Activated CD4-positive, alpha-beta T cell treated with anti-CD3 and anti-CD28 coated beads for 36 hours (primary cell): ENCODE measurements at places on chromosomes 4 and X.

DNA sequence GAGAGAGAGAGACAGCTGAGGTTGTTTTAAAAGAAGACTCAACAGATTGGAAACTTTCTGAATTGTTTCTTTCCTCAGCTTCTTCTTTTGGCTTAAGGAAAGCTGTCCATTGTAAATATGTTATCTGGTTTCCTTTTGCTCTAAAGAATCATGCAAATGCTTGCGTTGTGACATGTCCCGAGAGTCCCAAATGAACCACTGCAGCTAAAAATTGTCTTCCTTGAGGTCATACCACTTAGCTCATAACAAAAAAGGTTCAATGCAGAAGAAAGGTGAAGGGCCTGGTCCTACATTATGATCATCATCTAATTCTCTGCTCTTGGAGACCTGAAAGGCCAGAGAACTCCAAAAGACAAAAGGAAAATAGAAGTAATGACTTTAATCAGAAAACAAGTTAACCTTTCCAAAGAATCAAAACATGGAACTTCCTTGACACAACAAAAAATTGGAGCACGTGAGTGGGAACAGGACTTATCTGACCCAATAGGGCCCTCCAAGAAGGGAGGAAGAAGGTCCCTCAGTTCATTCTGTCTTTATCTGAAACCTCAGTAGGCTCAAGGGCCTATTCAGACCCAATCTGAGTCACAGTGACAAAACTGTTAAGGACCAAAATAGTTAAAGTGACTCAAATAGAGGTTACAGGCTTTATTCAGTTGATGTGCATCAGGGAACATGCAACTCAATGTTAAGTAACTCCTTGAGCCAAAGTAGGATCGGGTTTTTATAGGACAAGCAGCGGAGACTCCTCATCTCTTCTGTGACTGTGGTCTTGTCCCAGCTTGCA lies 14.7 kb upstream of the VSIG1 start:
- DNase-seq: no peak

DNA sequence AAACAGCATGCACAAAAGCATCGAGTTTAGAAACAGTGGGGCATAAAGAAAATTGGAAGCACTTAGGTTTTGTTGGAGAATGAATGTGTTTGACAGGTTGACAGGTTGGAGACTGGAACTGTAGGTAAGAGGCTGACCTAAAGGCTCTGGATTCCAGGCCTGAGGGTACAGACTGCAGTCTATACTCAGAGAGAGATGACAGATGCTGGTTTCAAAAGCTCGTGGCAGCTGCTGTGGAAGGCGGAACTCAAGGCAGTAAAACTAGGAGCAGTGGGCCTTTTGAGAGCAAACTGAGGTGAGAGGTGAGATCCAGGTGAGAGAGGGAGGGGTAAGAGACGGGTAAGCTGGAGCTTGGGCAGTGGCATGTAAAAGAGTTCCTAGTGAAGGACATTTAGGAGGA lies 415.2 kb downstream of the TRIML1 start:
- DNase-seq: no peak

DNA sequence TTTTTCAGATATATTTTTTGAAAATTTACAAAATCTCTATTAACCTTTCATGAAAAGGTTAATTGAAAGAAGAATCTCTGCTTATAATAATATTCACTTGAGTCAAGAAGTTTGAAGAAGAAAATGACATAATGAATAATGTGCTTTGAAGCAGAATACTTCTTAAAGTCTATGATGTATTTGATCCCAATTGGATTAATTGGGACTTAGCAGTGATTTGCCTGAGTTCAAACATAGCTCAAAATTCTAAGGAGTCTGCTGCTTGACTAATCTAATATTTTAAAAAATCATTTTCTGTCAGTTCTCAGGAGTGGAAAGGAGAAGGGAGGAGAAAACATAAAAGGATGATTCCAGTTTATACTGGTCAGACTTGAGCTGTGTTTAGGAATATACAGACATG lies 1150.4 kb upstream of the INTU start:
- DNase-seq: no peak

DNA sequence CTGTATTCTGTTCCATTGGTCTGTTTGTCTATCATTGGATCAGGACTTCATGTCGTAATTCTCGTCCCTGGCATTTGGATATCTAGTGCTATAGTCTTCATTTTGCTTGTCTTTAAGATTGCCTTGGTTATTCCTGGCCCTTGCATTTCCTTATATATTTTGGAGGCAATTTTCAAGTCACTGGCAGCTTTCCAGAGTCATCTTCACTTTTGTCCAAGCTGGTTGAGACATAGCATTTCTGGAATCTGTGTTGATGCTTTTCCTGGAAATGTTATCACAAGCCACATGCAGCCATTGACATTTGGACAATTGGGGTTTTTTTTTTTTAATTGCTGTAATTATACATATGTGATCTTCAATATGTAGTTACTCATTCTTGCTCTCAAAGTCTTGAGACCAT lies 45.2 kb upstream of the HGFAC start:
- DNase-seq: no peak

GRCh38 chrX:143634663-143635455 lies 1.0 kb downstream of the SLITRK4 start:
- no peak for DNase-seq

DNA sequence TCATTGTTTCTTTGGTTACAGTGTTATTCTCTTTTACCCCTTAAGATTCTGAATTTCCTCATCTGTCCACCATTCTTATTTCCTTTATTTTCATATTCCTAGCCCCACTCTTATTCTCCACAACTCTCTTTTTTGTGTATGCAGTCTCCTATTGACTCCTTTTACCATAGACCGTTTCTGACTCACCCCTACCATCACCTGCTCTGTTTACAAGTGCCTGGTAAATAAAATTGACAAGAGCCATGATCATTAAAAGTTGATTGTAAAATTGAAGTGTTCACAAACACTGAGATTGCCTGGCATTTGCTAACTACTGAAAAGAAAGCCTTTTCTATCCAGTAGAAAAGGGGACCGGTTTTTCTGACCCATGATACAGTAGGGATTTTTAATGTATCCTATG lies 54.4 kb downstream of the MRPL1 start:
- DNase-seq: no peak

DNA sequence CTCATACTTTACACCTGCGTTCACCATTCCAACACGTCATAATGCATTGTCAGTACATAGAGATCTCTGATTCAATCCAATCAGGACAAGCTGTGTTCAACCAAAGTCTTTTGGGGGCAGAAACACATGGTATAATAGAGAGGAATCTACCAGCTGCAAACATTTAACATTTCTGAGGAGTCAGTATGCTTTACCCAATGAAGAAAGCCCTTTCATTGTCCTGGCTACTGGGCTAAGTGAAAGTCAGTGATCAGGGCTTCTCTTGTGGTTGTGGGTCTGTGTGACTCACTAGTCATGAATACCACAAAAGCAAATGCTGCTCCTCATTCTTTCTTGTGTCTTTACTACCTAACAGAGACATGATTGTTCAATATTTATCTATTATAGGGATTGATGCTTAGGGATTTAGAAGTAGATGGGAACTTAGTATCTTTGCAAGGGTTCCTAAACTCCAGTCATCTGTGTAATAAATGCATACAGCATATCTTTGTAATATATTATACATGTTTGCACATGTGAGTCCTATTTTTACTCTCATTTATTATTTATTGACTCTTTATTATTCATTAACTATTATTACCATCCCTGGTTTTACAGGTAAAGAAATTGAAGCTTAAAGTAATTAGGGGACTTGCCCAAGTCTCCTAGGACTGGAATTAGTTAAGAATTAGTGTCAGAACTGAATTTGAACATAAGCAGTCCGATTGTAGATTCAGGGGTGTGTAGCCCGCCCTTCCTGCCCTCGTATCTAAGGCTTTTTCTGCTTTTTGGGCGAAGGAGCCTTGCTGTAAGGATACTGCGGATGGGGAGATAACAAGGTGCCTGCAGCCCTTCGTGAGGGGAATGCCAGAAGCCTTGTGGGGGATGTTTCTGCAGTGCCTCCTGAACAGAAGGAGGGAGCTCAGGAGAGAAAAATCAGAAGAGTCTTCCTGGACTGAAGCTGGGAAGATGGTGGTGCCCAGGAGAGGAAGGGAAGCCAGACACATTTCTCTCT lies 353.1 kb upstream of the BOD1L1 start:
- peak; percentile 19 for DNase-seq

- DNase-seq: no peak
Observed at GRCh38 chr4:120314969-120315368, 248.3 kb upstream of the MAD2L1 start.

GRCh38 chr4:18039113-18039512 lies 17.6 kb upstream of the LCORL start:
- no peak for DNase-seq

GRCh38 chrX:148611993-148612392 lies 111.6 kb downstream of the AFF2 start:
- no peak for DNase-seq

DNA sequence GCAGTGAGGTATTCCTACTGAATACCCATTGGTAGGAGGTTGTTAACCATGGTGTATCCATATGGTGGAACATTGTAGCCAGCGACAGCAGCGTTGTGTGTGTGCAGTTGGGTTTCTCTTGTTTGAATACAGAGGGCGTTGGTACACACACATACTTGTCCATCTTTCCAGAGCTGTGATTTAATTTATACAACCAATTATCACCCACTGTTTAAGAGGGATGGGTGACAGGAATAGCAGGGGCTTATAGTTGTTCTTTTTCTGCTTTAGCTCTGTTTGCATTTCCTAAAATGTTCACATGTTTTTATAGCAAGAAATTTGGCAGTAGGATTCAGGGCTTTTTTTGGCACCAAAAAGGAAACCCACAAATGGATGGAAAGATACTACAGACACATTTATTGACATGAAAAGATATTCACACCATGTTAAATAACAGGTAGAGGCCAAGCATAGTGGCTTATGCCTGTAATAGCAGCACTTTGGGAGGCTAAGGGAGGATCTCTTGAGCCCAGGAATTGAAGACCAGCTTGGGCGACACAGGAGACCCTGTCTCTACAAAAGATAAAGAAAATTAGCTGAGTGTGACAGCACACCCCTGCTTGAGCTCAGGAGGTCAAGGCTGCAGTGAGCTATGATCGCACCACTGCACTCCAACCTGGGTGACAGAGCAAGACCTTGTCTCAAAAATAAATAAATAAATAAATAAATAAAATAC lies 60.6 kb downstream of the TNIP2 start:
- DNase-seq: no peak

- no peak for DNase-seq
Observed at GRCh38 chrX:11913001-11913400, 155.0 kb downstream of the MSL3 start.

- DNase-seq: peak; percentile 83
Observed at GRCh38 chr4:74932832-74933561, at the start of gene PARM1. TSS of gene PARM1 (plus strand) at chr4:74933116. CDS start at chr4:74933328, 212 bp downstream.

- DNase-seq: no peak
Observed at GRCh38 chr4:87567191-87567590, 38.0 kb upstream of the SPARCL1 start.

DNA sequence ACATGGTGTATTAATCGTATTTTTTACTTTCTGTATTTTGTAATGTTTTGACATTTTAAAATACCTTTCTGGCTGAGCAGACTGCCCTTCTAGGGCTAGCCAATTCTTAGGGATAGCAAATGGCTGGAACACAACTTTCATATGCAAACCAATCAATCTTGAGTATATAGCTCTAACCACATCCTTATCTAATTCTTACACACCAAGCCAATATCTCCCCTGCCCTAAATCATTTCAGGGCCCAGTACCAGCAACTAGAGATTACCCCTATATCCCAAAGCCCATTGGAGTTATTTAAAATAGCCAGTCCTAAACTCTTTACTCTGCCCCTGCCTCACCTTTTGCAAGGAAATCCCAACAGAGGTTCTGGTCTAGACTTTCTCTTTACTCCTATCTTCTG lies 58.3 kb downstream of the INTS12 start:
- DNase-seq: no peak

- DNase-seq: no peak
Observed at GRCh38 chrX:40310016-40310415, 212.3 kb upstream of the BCOR start.

DNA sequence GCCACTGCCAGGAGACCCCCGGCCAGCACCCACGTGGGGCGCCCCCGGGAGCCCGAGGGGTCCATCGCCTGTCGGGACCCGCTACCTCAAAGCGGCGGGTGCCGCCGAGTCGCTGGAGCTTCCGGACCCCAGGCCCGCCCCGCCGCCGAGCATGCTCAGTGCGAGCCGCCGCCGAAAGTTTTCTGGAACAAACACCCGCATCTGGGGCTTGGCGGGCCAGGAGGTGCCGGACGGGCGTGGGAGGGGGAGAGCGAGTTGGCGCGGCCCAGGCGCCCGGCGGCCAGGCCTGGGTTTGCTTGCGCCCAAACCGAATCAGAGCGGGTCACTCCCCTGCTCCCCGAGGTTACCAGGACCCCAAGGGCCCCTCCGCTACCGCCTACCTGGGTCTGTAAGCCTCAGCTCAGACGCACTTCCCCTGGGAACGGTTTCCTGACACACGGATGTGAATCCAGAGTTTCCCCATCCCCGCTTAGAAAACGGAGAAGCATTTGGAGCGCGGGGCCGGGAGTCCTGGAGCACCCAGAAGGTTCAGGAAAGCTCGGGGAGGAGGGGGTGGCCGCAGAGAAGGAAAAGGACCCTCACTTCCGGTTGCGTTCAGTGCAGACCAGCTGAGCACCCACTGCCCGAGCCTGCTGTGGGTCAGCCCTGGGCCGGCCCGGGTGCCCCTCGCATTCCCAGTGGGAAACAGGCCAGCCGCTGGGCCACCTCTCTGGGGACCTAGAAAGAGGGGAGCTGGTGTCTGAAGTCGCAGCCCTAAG lies at the start of gene EVC2:
Gene EVC2, minus strand, starts transcription at position 111 of the 758 bp plus-strand sequence. Its CDS starts 46 bp downstream, at position 65.
- peak; percentile 50 for DNase-seq

DNA sequence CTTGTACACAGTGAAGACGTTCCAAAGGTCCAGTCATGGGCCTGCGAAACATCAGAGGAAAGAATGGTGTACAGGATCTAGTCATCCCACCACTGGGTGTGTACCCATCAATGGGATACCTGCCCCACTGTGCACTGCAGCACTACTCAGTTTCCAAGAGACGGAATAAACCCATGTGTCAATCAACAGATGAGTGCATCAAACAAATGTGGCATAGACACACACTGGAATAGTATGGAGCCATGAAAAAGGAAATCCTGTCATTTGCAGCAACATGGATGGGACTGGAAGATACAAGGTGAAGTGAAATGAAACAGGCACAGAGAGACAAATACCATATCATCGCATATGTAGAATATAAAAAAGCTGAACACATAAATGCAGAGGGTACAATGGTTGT lies 48.0 kb downstream of the DHRSX start:
- no peak for DNase-seq

- no peak for DNase-seq
Observed at GRCh38 chrX:119040432-119040831, 32.4 kb upstream of the CT47C1 start.

GRCh38 chr4:168293386-168293975 lies 25.1 kb downstream of the DDX60 start:
- no peak for DNase-seq

- DNase-seq: no peak
Observed at GRCh38 chrX:25012793-25013631, 2.8 kb downstream of the ARX start.

GRCh38 chrX:27565992-27566391 lies 24.2 kb upstream of the DCAF8L2 start:
- DNase-seq: no peak

DNA sequence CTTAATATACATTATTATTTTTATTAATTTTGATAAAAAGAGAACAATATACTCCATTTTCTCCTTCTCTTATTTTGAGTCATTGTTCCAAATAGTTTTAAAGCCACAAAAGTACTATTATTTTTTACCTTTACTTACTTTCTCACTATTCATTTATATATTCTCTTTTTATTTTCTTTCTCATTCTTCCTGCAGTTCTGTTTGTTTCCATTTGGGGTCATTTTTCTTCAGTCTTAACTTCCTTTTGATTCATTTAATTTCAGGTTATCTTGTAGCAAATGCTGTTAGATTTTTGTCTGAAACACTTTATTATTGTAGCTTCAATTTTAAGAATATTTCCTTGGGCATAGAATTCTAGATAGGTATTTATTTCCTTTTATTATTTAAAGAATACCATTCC lies 438.6 kb upstream of the EPHA5 start:
- DNase-seq: no peak
